ENCODE measurements at places on chromosomes 6 and 20.

DNA sequence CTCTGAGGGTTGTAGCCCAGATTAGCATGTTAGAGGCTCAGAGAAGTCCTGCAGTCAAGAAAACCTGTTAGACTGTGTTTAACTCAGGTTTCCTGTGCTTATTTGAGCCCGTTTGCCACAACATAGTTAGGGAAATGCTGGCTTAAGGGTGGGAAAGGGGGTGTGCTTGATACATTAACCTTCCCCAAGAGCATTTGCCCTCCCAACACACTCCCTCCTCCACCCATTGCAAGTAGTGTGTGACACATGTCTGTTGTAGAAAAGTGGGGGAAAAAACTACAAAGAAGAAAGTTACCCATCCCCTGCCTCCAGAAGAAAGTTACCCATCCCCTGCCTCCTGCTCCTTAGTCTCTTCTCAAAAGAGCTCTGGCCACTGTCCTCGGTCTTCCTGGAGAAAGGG is 36.8 kb upstream of the MRPS18A start:
- no peak for DNase-seq

GRCh38 chr6:42448391-42448790 is 3.3 kb downstream of the TRERF1 start:
- no peak for DNase-seq

GRCh38 chr20:62483613-62484458 is 8.0 kb upstream of the GATA5 start:
- DNase-seq: no peak

GRCh38 chr6:166998256-166999144 is 697 bp upstream of the CEP43 start:
- DNase-seq: peak; percentile 53

DNA sequence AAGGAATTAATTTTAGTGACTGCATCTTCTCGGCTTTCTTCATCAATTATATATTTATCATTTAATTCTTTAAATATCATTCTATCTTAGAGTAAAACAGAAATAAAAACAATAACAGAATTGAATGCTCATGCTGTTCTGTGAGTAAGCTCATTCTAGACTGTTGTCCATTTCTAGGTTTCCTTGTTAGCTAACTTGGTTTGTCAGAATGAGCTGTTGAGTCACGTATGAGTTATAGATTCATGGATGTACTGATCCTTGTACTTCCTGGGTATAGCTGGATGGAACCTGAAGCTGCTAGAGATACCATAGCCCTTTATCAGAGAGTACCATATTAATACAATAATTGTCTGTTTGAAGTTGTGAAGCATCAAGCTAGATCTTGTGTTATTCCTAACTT is 515.3 kb downstream of the TENT5A start:
- no peak for DNase-seq

- DNase-seq: no peak
These were observed 20.3 kb downstream of the CYB5R4 start for GRCh38 chr6:83879746-83880145.

DNA sequence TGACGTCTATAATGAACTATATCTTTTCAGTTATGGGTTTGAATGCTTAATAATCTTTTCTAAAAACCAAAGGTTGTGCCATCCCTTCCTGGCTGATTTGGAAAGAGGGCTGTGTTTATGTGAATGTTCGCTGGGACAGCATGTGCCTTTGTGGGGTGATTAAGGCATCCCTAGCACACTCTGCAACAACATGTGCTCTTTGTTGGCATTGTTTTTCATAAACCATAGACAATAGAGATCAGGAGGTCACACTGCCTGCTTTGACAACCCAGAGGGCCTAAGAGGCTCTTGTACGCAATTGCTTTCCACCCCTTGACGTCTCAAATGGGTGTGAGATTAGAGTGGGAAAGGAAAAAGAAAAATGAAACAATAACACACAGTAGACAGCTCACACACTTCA is 116.0 kb downstream of the LRRC1 start:
- no peak for DNase-seq

DNA sequence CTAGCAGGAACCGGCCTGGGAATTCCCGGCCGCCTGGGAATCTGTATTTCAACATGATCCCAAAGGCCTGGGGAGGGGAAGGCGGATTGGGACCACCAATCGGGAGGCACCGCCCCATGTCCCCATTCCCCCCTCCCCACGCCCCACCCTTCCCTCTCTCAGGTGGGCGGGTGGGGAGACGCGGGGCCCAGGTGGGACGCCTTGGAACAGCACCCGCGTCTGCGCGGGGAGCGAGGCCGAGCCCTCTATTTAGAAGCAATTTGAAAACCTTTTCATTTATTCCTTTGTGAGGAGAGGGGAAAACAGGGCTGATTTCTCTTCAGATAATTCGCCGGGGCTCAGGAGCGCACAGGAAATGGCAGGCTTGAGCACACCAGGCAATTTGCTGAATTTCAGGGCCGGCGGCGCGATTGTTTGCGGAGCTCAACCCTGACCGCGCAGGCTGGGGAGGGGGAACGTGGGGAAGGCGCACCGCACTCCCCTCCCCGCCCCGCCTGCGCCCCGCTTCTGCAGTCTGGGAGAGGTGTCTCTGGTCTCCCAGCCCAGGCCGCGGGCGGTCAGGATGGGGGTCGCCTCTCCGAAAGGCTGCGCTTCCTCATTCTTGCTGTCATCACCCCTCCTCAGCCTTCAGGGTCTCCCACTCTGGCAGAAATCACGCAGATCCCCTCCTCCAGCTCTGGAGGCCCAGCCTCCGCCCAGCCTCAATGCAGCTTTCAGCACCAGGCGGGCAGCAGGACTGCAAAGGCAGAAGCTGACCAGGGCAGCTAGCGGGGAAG is 170.0 kb downstream of the GRM4 start:
- peak; percentile 25 for DNase-seq

- DNase-seq: no peak
These were observed 103.6 kb upstream of the BMP2 start for GRCh38 chr20:6663751-6664388.

DNA sequence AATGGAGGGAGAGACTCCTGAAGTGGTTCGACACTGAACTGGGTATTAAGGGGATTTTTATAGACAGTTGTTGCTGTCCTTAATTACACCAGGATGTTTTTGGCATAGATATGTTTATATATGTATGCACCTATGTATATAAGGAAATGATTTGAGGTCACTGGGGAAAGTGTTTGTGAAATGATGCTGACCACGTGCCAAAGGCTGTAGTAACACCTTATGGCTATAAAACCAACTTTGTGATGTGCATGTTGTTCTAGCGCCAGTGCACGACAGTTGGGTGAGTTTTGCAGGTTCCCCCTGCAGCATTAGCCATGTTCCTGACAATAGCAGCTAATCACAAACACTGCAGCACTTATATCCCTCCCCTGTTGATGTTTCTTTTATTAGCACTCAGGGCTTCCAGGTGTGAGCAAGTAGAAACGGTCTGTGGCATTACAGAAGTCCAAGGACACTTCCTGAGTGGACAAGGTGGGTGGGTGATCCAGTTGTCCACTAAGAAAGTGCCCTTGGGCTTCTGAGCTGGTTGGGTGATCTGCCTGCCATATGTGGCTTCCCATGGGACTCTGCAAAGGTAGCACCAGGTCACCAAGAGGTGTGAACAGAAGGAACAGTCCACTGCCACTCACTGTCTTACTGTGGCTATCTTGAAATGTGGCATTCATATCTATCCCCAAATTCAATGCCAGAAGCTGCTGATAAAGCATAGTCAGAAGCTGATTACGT is 63.0 kb upstream of the RBM24 start:
- DNase-seq: no peak

GRCh38 chr6:158672726-158673125 is 22.9 kb downstream of the SYTL3 start:
- no peak for DNase-seq

DNA sequence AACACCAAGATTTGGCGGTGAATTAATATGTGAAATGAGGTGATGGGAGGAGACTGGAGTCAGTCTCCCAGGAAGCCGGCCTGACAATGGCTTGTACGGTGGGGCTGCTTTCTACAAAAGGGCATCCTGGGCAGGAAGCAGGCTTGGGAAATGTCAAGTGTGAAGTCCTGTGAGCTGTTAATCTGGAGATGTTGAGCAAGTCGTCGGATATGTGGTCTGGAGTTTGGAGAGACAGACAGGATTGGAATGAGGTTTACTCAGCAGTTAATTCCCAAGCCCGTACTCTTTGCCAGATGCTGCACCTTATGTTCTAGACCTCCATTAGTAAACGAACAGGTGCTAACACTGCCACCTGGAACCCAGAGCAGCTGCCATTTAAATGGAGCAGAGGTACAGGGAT is 107.7 kb upstream of the FOXC1 start:
- no peak for DNase-seq

DNA sequence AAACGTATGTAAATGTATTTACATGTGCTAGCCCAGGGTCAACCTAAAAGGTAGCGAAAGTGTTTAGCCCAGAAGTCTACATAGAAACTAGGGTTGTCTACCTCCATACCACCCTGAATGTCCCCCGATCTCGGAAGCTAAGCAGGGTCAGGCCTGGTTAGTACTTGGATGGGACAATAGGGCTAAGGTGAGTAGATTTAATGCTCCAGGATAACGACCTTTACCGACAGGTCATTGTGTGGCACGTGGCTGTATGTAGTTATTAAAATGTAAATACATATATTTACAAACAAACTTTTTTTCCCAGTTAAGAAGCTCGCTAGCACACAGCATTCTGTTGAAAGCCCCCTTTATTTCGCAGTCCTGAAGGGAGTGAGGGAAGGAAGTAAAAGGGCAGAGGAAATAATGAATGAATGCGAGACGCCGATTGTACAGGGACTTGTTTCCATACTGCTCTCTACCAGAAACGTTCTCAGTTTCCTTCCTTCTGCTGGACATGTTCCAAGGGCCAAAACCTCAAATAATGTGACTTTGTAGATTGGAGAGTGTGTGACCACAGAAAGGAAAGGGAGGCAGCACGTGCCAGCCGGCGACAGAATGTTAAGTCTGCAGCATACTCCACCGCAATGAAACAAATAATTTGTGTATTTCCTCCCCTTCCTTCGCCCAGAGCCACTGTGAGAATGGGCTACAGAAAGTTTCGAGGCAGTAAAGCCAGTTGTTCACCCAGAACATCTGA is 612 bp downstream of the ADAT2 start:
- peak; percentile 18 for DNase-seq

- no peak for DNase-seq
These were observed 522.1 kb upstream of the BTBD3 start for GRCh38 chr20:11395581-11395980.

DNA sequence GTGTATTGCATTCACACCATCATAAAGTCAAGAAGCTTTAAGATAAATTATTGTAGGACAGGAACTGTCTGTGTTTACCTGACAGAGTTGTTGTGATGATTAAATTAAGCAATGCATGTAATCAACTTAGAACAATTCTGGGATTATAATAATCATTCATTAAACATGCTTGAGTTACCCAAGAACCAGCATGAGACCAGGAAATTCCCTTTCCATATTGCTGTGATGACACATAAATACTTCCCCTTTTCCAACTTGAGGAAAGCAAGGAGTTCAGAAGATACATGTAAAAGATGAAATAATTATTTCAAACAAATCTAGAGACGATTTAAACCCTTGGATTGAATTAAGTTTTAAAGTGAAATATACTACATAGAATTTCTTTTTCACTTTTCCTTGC is 404.4 kb downstream of the GJA1 start:
- DNase-seq: no peak

GRCh38 chr6:39608652-39609345 is 116.4 kb downstream of the KIF6 start:
- DNase-seq: no peak

DNA sequence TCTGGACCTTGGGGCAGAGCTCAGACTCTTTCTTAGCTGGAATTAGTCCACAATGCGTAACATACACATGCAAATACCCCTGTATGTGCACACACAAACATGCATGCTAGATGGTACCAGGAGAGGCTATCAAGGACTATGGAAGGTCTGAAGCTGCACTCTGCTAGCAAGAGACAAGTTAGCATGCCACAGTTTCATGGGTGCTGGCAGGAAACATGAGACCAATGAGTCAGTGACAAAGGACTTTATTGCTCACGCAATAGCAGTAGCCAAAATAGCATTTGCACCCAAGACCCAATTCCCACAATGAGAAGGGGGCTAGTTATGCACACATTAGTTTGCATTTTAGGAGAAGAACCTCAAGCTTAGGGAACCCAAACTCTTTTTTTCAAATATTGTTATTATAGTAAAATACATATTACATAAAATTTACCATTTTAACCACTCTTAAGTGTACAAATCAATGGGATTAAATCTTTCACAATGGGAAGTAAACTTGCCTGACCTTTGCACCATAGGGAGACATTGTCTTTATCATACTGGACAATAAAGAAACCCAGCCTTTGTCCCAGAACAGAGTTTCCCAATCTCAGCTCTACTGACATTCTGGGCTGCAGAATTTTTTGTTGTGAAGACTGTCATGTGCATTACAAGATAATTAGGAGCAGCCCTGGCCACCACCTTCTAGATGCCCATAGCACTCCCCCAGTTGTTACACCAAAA is 69.1 kb downstream of the NRSN1 start:
- DNase-seq: no peak

GRCh38 chr20:1764136-1765033 is 106.8 kb upstream of the SIRPG start:
- DNase-seq: peak; percentile 79

- DNase-seq: no peak
These were observed 54.1 kb downstream of the MAFB start for GRCh38 chr20:40634891-40635290.

DNA sequence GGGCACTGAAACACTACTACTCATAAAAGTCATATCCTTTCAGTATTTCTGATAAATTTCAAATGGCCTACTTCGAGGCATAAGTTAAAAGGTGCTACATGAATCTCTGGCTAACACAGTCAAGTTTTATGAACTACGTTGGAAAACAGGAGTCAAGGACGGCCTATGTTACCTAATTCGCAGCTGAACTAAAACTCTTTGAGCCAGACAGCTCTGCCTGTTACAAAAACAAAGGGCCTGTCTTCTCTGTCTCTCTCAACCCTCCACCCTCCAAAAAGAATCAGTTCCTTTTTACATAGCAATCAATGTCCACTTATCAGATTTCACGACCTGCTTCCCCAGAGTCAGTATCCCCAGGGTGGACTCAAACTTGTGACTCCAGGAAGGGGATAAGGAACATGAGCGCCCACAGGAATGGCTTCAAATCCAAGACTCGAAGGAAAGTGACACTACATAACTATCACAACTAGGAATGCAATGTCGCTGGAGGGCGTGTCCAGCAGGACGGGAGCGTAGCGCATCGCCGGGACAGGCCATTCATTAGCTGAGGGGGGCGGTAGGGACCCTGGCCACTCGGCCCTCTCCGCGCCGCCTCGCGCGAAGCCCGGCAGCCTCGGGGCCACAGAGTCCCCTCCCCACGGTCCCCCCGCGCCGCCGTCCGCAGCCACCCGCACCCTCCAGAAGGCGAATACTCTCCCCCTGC is 591 bp downstream of the IBTK start:
- DNase-seq: peak; percentile 80

GRCh38 chr6:14763139-14763538 is 482.7 kb upstream of the JARID2 start:
- DNase-seq: no peak

- DNase-seq: no peak
These were observed 17.7 kb downstream of the POM121L2 start for GRCh38 chr6:27294409-27294808.
